ENCODE measurements at places on chromosomes 1 and 21. TPM values are rescaled to one million over a fixed set of nuclear protein-coding genes. Genes with fewer than 3 reads are reported as not detected.

DNA sequence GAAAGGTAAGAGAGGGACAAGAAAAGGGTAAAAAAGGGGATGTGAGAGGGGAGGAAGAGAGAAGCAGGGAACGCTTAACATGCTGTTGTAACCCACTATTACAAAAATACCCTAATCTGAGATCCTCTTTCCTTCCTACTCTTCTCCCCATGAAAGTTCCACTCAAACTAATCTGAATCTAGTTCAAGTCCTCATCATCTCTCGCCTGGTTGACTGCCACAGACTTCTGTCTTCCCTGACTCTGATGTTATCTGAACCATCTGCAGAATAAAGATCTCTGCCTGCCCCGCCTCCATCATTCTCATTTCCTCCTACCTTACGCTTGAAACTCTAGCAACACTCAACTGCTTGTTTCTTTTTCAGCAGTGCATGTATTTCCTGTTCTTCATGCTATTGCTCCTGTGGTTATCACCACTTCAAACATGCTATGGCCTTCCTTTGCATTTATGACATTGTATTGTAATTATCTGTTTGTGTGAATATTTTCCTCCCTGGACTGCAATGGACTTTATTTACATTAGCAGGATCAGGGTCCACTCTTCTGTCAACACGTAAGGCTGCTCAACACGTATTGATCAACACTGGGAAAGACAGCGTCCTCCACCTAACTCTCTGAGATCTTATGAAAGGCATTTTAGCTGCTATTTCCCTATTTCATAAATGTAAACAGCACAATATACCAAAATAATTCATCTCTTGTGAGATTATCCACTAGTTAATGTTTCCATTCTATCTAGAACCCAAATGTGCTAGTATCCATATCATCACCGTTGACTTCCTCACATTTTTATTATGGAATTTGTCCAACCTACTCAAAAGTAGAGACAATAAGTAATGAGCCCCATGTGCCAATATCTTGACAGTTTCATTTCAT, 215.5 kb upstream of the USP25 start:
- H3K36me3 ChIP-seq: no peaks in the 10 kb centered on the region
- peaks cover 9% of the 10 kb centered on the region for H3K4me1 ChIP-seq
- peak overlapping the region; percentile 42 for H3K27ac ChIP-seq
- H3K27me3 ChIP-seq: no peaks in the 10 kb centered on the region
- peak overlapping the region; percentile 65 for H3K4me3 ChIP-seq

TMOD4 gene
- total RNA-seq: 1.5 TPM

CD2 gene
- 473 TPM for total RNA-seq

TRIM67 gene
- total RNA-seq: not detected

ELOA gene
- 48.5 TPM for total RNA-seq

ZNF697 gene
- total RNA-seq: not detected

RORC gene
- 39.5 TPM for total RNA-seq

- no peaks in the 10 kb centered on the region for H3K36me3 ChIP-seq
- H3K4me1 ChIP-seq: no peaks in the 10 kb centered on the region
- no peak overlapping the region for H3K27ac ChIP-seq
- H3K4me3 ChIP-seq: no peak overlapping the region
Measured at GRCh38 chr1:221327954-221328353, 413.9 kb downstream of the DUSP10 start.

CELA2A gene
- total RNA-seq: not detected

NCAM2 gene
- total RNA-seq: not detected

GRCh38 chr1:222250376-222250775, 297.5 kb downstream of the HHIPL2 start:
- no peaks in the 10 kb centered on the region for H3K4me1 ChIP-seq
- no peaks in the 10 kb centered on the region for H3K27me3 ChIP-seq
- H3K36me3 ChIP-seq: no peaks in the 10 kb centered on the region
- no peak overlapping the region for H3K4me3 ChIP-seq
- ATAC-seq: no peak

DNA sequence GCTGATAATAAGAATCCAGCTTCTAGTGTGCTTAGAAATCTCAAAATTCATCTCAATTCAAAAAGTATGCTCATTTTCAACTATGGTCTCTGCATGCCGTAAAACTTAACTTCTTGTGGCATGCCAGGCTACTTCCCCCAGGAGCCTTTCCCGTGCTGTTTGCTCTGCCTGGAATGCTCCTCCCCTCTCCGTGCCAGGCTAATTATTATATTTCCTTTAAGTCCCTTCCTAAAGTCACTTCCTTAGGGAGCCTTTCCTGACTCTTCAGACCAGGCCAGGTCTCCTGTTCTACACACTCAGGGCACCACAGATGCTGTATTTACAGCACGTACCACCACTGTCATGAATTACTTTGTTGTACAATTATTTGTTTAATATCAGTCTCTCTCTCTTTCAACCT, 67.1 kb upstream of the PPP2R5A start:
- ATAC-seq: no peak
- H3K36me3 ChIP-seq: no peaks in the 10 kb centered on the region
- peaks cover 10% of the 10 kb centered on the region for H3K4me1 ChIP-seq

KRTAP8-1 gene
- not detected for total RNA-seq

GRCh38 chr1:215279682-215280081, 197.1 kb downstream of the KCNK2 start:
- H3K4me1 ChIP-seq: no peaks in the 10 kb centered on the region
- no peaks in the 10 kb centered on the region for H3K27me3 ChIP-seq
- H3K36me3 ChIP-seq: no peaks in the 10 kb centered on the region
- no peak overlapping the region for H3K27ac ChIP-seq
- no peak for ATAC-seq

TEX38 gene
- 0.26 TPM for total RNA-seq

DDAH1 gene
- total RNA-seq: 0.74 TPM

DNA sequence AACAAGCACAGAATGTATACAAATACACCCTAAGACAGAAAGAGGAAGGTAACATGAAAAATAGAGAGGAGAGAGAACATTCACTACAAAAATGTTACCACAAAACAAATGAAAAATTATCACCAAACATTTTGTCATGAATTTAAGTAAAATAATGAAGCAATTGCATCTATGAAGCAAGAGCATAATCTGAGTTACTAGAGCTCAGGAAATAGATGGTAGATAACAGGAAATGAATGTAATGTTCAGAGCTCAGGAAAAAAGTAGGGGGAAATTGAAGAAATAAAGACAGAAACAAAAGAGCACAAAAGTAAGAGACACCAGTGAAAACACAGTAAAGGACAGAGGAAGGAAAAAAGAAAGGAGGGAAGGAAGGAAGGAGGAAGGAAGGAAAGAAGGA, 19.4 kb downstream of the SEC16B start:
- H3K4me1 ChIP-seq: no peaks in the 10 kb centered on the region
- H3K27ac ChIP-seq: no peak overlapping the region
- no peak for ATAC-seq
- H3K36me3 ChIP-seq: no peaks in the 10 kb centered on the region

OR2T11 gene
- total RNA-seq: not detected

DNA sequence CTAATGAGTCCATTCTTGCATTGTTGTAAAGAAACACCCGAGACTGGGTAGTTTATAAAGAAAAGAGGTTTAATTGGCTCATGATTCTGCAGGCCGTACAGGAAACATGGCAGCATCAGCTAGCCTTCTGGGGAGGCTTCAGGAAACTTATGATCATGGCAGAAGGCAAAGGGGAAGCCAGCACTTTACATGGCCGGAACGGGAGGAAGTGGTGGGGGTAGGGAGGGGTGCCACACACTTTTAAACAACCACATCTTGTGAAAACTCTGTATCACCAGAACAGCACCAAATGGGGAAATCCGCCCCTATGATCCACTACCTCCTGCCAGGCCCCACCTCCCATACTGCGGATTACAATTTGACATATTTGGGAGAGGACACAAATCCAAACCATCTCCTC, 43.9 kb downstream of the NOS1AP start:
- H3K27me3 ChIP-seq: peaks cover 28% of the 10 kb centered on the region
- no peaks in the 10 kb centered on the region for H3K36me3 ChIP-seq
- no peak for ATAC-seq
- no peak overlapping the region for H3K4me3 ChIP-seq

STIL gene
- 31.7 TPM for total RNA-seq

DNA sequence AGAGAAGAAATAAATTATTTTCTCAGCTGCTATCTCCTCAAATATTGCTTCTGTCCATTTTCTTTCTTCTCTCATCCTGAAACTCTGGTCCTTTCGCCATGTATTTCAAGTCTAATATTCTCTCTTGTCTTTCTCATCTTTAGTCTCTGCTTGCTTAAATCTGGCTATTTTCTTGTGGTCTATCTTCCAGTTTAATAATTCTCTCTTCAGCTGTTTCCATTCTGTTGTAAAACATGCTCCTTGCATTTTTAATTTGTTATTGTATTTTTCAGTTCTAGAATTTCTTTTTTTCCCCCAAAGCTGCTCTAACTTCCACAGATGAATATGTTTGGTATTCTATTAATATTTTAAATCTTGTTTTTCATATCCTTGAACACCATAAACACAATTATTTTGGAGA, 70.1 kb upstream of the TMPRSS2 start:
- no peaks in the 10 kb centered on the region for H3K4me1 ChIP-seq
- no peak overlapping the region for H3K27ac ChIP-seq
- no peak overlapping the region for H3K4me3 ChIP-seq
- ATAC-seq: no peak

- H3K4me1 ChIP-seq: no peaks in the 10 kb centered on the region
- no peaks in the 10 kb centered on the region for H3K36me3 ChIP-seq
- no peak overlapping the region for H3K27ac ChIP-seq
- no peak for ATAC-seq
- H3K27me3 ChIP-seq: peaks cover 8% of the 10 kb centered on the region
Measured at GRCh38 chr1:10781137-10781536, 15.3 kb downstream of the CASZ1 start.

GRCh38 chr1:220974431-220974830, 95.2 kb downstream of the HLX start:
- H3K36me3 ChIP-seq: no peaks in the 10 kb centered on the region
- ATAC-seq: no peak
- H3K27me3 ChIP-seq: no peaks in the 10 kb centered on the region

GRIK3 gene
- not detected for total RNA-seq

SNRNP40 gene
- total RNA-seq: 62.2 TPM

- H3K27me3 ChIP-seq: no peaks in the 10 kb centered on the region
- H3K36me3 ChIP-seq: no peaks in the 10 kb centered on the region
Measured at GRCh38 chr1:25645637-25646400, 29.2 kb downstream of the MAN1C1 start.

DNA sequence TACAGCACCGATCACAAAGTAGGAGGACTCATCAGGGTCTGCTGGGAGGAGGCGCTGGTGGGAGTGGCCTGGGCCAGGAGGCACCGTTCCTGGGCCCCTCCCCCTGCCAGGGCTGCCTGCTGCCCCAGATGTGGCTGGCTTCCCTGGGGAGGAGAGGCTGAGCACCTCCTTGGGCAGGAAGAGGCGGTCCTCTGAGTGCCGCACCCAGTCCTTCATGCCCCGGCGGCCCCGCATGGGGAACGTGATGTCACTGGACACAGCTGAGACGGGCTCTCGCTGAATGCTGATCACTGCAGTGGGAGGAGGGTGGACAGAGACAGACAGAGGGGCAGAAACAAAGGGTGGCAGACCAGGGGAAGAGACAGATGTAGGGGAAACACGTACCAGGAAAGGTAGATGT, 24.8 kb downstream of the ADGRB2 start:
- no peaks in the 10 kb centered on the region for H3K27me3 ChIP-seq
- peak overlapping the region; percentile 6 for H3K27ac ChIP-seq
- peak; percentile 86 for ATAC-seq

DNA sequence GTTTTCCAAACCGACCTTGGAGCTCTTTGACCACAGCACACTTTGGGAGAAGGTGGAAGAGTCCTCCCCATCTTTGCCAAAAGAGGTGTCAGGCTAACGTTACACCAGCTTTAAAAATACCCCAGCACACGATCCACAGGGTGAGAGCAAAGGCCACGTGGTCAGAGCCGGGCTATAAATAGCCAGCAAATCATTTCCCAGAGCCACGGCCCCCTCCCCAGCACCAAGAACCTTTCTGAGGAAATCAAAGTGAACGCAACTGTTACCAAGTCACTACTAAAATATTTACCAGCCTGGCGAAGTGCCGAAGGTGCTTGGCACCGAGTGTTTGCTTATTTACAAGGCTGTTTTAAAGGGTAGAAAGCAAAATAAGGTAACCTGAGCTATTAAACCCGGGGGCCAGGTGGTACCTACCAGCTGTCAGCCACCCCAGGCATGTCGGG, 72.4 kb downstream of the CASZ1 start:
- no peak overlapping the region for H3K4me3 ChIP-seq
- no peak for ATAC-seq
- H3K27ac ChIP-seq: no peak overlapping the region
- no peaks in the 10 kb centered on the region for H3K36me3 ChIP-seq

DNA sequence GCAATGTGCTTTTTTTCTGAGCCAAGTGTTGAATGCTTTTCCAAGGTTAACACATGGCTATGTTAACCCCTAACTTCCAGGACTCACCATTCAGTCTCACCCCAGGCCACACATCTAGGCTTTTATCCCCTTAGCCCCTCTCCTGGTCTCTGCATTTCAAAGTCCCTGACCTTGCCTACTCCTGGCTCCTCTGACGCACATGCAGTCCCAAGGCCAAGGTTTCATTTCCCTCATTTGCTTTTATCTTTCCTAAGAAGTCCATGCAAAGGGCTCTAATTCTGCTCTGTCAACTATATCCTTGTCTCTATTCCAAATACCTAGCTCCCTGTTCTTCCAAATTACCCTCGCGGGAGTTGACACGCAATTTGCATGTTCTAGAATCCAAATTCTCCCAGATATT, 25.4 kb downstream of the SLC30A10 start:
- H3K4me1 ChIP-seq: no peaks in the 10 kb centered on the region
- H3K4me3 ChIP-seq: no peak overlapping the region
- no peak overlapping the region for H3K27ac ChIP-seq
- no peak for ATAC-seq
- H3K27me3 ChIP-seq: peaks cover 11% of the 10 kb centered on the region

IL22RA1 gene
- total RNA-seq: not detected

GRCh38 chr21:41012425-41012824, 155.5 kb upstream of the BACE2 start:
- no peak overlapping the region for H3K27ac ChIP-seq
- H3K4me1 ChIP-seq: no peaks in the 10 kb centered on the region
- no peak for ATAC-seq

DNA sequence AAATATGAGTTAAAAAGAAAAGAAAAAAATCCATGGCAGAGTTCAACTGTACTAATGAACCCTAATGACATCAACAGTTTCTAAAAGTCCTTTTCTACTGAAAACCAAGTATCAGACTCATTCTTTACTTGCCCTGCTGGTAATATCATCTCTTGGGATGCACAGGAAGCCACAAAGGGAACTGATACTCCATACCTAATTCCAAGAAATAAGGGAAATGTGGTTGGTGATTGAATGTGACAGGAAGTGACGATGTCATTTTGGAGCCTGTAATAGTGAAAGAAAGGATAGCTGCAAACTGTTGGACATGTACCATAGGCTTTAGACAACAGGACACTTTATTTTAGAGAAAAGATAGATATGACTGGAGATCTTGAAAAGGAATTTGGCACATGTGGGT, 98.7 kb upstream of the VAV3 start:
- peak; percentile 63 for ATAC-seq
- H3K36me3 ChIP-seq: no peaks in the 10 kb centered on the region
- no peak overlapping the region for H3K27ac ChIP-seq
- H3K4me3 ChIP-seq: no peak overlapping the region
- peaks cover 4% of the 10 kb centered on the region for H3K27me3 ChIP-seq

GRCh38 chr1:153921080-153921802, 1.5 kb downstream of the GATAD2B start:
- peaks cover 48% of the 10 kb centered on the region for H3K36me3 ChIP-seq
- H3K27ac ChIP-seq: peak overlapping the region; percentile 92
- peak overlapping the region; percentile 96 for H3K4me3 ChIP-seq
- ATAC-seq: no peak
- H3K27me3 ChIP-seq: no peaks in the 10 kb centered on the region

Data from activated T-helper 17 cell treated with anti-CD3 and anti-CD28 coated beads, Interleukin-2, amount 50 U/mL, for 72 hours (primary cell).